ENCODE measurements at places on chromosomes 4 and X.

- no peak for DNase-seq
Observed at GRCh38 chr4:178556796-178557195, 1114.6 kb upstream of the AGA start.

- no peak for DNase-seq
Observed at GRCh38 chr4:184824776-184825084, 1.0 kb downstream of the ACSL1 start.

GRCh38 chrX:149363965-149364364 lies 141.1 kb downstream of the IDS start:
- no peak for DNase-seq

DNA sequence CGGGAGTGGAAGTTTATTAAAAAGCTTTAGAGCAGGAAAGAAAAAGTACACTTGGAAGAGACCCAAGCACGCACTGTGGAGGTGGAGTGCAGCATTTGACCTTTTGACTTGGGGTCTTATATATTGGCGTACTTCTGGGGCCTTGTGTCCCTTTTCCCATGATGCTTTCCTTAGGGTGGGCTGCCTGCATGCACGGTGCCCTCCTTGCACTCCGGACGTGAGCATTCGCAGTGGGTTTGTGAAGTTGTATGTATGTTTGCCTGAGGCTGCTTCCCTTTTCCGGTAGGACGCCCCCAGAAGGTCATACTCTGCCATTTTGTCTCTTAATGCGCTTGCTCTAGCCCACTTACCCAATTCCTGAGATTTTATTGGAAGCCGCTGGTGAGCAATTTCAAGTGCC lies 39.6 kb downstream of the TRMT44 start:
- DNase-seq = no peak

DNA sequence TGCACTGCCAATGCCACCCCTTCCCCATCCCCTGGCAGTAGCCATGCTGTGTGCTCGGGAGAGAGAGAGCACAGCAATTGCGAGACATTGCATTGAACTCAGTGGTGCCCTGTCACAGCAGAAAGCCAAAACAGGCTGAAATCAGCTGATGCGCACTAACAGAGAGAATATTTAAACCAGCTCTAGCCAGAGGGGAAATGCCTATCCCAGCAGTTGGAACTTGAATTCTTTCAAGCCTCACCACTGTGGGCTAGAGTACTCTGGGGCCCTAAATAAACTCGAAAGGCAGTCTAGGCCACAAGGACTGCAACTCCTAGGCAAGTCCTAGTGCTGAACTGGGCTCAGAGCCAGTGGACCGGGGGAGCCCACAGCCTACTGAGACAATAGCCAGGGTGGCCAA lies 17.7 kb upstream of the RP2 start:
- no peak for DNase-seq

DNA sequence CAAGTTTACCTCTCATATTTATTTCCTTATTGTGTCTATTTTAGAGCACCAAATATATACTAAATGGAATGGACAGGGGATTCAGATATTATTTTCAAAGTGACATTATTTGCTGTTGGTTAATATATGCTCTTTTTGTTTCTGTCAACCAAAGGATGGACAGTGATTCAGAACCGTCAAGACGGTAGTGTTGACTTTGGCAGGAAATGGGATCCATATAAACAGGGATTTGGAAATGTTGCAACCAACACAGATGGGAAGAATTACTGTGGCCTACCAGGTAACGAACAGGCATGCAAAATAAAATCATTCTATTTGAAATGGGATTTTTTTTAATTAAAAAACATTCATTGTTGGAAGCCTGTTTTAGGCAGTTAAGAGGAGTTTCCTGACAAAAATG lies 6.2 kb downstream of the FGB start:
- no peak for DNase-seq

- DNase-seq = no peak
Observed at GRCh38 chrX:35098419-35098818, 155.8 kb downstream of the FAM47B start.

DNA sequence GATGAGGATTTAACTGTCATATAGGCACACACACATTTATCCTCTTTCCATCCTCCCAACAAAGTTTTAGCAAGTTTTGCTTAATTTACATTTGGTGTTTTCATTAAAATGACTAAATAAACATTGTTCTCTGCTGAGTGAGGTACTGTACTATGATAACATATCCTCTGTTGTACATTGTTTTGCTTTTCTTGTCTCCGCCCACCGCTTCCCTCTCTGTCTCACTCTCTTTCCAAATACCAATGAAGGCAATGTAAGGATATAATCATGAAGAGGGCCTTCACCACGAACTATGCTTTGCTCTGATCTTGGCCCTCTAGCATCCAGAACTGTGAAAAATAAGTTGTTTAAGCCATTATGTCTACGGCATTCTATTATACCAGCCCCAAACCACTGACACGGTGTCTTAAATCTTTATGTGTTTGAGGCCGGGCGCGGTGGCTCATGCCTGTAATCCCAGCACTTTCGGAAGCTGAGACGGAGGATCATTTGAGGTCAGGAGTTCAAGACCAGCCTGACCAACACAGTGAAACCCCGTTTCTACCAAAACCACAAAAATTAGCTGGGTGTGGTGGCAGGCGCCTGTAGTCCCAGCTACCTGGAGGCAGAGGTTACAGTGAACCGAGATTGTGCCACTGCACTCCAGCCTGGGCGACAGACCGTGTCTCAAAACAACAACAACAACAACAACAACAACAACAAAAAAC lies 65.3 kb downstream of the HPRT1 start:
- DNase-seq = no peak

- DNase-seq = no peak
Observed at GRCh38 chr4:176539091-176539784, 219.5 kb downstream of the SPCS3 start.

DNA sequence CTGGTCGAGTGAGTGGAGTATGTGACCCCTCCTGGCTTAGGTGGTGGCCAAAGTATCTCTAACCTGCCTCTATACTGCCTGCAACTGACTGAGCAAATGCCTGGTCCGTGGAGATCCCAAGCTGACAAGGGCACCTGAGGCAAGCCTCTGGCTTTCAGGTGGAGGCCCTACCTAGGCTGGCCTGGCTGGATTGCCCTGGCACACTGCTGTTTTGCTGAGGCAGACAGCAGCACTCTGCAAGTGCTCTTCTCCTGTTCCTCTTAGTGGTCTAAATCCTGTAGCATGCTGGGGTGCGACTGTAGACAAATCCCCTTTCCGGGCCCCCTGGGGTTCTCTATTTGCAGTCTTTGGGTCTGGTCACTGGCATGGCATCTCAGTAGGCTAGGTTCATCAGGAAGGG lies 44.8 kb downstream of the PNMA5 start:
- DNase-seq = no peak

Data from fibroblast of skin of left quadriceps (primary cell).